Breast epithelium (tissue), 4 donors: ENCODE measurements at places on chromosomes 2 and 18. TPM values are rescaled to one million over a fixed set of nuclear protein-coding genes. Genes with fewer than 3 reads are reported as not detected.

GRCh38 chr2:178195390-178196166, 1.3 kb downstream of the OSBPL6 start:
- no peak for DNase-seq

DNA sequence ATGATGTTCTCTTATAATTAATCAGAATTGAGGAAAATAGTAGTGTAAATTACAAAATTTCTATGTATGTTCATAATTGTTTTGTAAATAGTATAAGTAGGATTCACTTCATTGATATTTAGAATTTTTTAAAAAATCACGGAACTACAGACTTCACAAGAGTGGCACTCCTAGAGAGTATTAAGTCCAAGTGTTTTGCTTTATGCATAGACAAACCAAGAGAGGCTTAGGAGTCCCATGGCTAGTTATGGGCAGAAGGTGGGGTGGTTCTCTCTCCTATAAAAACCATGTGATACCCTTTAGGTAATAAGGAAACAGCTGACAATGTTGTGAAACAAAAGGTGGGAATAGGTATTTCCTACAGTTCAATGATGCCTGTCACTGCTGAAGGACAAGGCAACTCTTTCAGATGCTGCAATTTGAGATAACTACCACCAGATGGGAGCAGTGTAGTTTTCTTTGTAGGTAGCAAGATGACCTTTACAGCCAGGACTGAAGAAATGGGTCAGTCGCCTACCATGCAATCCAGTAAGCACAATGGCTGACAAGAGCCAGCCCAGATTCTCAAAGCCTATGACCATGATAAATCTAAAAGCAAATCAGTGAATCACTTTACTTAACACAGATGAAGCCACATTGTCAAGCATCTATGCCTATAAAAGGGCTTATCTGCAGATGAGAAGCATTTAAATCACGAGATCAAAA, 83.9 kb downstream of the AAK1 start:
- no peak for DNase-seq

DNA sequence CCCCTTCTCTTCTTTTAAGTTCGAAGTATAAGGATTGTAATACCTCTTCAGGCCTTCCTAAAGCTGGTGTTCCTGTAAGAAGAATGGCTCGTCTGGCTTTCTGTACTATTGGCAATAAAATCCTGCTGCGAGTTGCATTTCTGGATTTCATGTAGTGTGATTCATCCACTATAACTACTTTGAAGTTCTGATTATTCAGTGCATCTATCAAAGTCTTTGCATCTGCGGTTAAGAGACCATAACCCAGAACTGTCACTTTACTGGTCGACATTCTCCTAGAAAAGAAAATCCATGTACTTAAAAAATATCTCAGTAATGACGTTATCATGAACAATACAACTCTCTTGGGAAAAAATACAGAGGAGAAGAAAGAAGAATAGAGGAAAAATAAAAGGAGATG, 181.1 kb downstream of the ZRANB3 start:
- DNase-seq: no peak

DNA sequence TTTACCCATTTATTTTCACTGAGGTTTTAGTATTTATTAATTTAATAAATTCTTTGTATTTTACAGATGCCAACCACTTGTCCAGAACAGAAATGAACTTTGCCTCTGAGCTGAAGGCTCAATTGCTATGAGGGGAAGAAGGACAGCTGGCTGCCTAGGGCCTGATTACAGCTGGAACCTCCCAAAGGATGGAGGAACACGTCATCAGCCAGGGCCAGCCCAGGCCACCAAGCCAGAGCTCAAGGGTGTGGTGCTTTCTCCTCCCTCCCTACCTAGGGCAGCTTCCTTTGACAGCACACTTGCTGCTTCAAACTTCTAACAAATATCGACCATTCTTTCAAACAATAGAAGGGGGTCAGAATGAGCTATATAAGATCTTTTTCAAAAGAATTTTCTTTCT, 19.7 kb upstream of the RIOK3 start:
- DNase-seq: no peak

- DNase-seq: no peak
These were observed 85.5 kb downstream of the MTA3 start for GRCh38 chr2:42653908-42654445.

DNA sequence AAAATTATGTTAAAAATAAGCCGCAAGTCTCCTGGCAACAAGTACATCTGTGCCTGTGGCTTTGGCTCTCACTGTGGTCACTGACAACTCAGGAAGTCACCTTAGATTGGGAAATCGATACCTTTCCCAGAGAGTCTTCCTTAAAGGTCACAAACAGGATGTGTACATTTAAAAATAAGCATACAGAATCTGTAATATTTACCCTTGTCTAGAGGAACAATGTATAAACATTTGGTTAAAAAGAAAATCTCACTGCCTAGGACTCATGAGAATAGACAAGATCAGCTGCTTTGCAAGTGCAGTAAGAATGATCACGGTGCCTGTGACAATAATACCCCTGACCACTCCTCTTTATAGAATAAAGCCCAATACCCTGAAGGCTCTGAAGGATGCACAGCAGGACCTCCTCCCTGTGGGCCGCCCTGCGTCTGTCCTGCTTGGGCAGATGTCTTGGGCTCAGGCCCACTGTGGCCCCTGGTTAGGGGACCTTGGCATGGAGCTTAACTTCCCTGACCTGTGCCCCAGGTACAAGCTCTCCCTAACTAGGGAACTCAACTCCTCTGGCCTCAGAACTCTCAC, 98.0 kb upstream of the MGAT4A start:
- DNase-seq: no peak

DNA sequence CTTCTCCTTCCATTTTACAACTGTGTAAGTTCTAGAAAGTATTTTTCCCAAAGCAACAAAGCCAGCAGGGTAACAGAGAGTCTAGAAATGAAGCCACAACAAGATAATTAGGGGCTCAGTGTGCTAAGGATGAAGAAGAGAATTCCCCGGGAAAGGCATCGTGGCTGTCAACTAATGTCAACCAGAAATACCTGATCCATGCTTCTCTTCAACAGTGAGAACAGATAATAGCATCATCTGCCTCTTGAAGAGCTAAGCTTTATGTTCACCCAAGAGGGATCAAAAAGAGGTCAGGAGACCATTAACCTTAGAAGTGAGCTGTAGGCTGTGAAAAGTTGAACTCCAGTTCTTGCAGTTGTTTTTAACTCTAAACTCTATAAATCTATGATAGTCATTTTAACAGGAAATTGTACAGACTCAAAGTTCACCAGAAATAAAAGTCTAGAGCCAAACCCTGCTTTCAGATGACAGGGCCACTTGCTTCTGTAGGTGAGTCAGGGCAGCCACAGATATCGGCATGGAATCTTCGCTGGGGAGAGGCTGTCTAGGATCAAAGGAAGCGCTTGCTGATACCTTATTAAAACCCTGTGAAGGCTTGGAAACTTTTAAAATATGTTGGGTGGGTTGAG, 540.7 kb upstream of the ID2 start:
- no peak for DNase-seq

DNA sequence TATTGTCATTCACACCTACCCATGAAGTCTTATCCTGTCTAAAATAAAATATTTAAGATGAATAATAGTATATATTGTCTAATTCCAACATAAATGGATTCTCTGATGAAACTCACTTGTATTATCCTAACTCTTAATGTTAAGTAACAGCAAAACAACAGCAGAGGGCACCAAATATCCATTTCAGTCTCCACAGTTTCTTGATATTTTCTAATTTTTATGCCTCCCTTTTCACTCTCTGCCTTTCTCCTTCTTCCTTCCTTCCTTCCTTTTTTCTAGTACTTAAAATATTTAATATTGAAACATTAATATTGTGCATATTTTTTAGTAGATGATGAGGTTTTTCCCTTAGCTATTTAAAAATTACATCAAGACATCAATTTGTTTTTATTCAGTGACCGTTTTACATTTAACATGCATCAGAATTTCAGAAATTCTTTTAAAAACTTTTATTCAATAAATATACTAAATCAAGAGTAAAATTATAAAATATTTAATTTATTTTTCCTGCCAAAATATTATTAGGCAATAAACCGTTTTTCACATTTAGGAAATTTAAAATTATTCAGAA, 97.6 kb downstream of the WDR7 start:
- no peak for DNase-seq

- DNase-seq: no peak
These were observed 42.1 kb upstream of the RFX8 start for GRCh38 chr2:101516823-101517690.

DNA sequence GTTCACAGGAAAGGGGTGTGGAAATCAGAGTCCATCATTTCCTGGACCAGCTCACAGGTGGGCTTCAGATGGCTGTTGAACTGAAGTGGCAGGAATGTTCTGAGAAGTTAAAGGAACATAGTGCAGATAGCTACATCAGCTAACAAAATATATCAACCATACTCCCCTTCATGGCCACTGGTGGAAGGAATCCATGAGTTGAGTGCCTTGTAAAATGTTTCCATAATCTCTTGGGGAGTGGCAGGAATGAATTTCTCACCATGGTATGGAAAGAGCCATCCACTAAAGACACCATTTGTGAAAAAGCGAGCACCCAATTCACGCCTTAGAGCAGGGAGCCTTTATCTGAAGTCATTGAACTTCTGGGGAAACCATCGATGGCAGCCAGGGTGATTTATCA, at the start of gene LINC00305:
Gene LINC00305, minus strand, starts transcription at position 101 of the 400 bp plus-strand sequence.
- DNase-seq: no peak

DNA sequence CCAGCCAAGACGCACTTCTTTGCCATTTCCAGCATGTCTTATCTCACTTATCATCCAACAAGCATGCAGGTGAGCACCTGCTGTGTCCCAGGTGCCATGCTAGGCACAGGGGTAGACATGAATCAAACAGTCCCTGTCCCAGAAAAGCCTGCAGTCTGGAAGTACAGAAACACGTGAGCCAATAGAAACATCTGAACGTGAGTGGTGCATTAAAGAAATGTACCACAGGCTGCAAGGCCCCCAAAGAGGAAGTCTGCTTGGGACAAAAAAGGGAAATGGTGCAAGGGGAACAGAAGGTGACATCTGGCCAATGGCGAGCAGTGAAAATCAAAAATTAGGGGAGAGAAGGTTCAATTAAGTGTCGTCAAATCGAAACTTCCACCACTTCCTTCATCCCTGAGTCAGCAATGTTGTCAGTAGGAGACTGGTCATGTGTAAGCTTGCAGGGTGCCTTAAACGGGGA, 17.6 kb upstream of the TMEM247 start:
- no peak for DNase-seq

DNA sequence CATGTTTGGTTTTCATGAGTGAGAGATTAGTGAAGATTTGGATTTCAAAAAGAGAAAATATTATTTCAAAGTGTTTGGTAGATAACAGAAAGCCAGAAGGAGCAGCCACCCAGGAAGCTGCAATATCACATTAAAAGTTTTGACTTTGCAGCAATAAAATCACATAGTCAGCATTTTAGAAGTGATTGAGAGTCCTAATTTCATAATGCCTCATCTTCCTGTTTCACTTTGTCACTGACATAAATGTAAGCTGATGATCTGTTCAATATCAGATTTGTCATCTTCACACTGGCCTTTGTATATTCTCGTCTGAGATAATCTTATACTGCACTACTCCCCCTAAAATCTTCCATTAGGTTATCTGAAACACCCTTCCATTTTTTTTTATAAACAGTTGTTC, 690.5 kb downstream of the ADCYAP1 start:
- no peak for DNase-seq

DNA sequence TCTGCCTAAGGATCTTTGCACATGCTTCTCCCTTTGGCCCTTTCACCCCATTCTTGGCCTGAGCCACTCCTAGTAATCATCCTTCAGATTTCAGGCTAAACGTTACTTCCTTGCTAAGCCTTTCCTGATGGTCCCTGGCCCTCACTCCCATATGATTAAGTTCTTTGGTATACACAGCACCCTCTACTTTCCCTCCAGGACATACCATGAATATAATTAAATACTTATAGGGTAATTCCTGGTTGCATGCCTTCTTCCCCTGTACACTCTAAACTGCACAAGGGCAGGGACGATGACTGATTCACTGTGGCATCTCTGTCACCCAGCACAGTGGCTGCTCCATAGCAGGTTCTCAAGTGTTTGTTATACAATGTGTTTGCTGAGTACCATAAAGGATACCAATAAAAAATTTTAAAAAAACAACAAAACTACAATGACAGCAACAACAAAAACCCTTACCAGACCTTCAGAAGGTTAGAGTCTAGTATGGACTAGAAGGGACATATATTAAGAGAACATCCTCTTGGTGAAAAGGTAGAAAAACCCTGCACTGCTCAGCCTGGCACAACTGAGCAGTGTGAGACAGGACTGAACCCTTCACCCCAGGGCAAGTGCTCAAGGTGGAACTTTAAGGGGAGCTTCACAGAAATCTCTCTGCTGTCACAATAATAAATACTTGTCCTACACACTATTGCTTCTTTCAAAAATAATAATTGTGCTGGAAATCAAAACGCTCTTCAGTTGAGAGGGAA, 76.2 kb downstream of the AAK1 start:
- DNase-seq: no peak

DNA sequence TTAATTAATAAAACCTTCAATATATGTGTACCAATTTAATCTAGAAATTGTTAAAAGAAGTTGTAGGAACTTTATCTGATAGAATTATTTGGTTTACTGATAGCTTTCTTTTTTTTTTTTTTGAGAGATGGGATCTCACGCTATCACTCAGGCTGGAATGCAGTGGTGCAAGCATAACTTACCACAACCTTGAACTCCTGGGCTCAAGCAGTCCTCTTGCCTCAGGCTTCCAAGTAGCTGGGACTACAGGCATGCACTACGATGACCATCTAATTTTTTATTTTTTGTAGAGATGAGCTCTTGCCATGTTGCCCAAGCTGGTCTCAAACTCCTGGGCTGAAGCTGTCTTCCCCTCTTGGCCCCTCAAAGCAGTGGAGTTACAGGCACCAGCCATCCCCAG, 66.8 kb downstream of the CCDC138 start:
- no peak for DNase-seq

- no peak for DNase-seq
These were observed 54.7 kb downstream of the FARP2 start for GRCh38 chr2:241410739-241411176.

ADD2 gene
- total RNA-seq: 1.9 TPM

OTOS gene
- not detected for total RNA-seq

DLX1 gene
- not detected for total RNA-seq

EFHD1 gene
- 52.8 TPM for total RNA-seq

AQP12A gene
- not detected for total RNA-seq

CCDC74A gene
- 61.3 TPM for total RNA-seq

GBX2 gene
- total RNA-seq: not detected

DLGAP1 gene
- total RNA-seq: 0.96 TPM

LYPD6B gene
- total RNA-seq: 41.4 TPM
